ENCODE measurements at places on chromosomes 4 and X. TPM values are rescaled to one million over a fixed set of nuclear protein-coding genes. Genes with fewer than 3 reads are reported as not detected.
A peak's percentile ranks its signal among the peaks of the same experiment; 100 is the strongest.

Gene CORIN
- total RNA-seq = 0.32 TPM

Gene TNIP3
- total RNA-seq = not detected

GRCh38 chr4:66750273-66750672, 795.0 kb downstream of the CENPC start:
- no peaks in the 10 kb centered on the region for H3K36me3 ChIP-seq
- H3K4me3 ChIP-seq = no peak overlapping the region
- no peaks in the 10 kb centered on the region for H3K27me3 ChIP-seq
- H3K27ac ChIP-seq = no peak overlapping the region
- no peak for DNase-seq

GRCh38 chrX:19627081-19627480, 111.8 kb upstream of the MAP3K15 start:
- no peak overlapping the region for H3K4me3 ChIP-seq
- no peak overlapping the region for H3K27ac ChIP-seq
- H3K4me1 ChIP-seq = peaks cover 5% of the 10 kb centered on the region
- H3K36me3 ChIP-seq = no peaks in the 10 kb centered on the region
- DNase-seq = no peak
- no peaks in the 10 kb centered on the region for H3K27me3 ChIP-seq

Gene ASB9
- not detected for total RNA-seq

Gene CACNA1F
- total RNA-seq = 0.47 TPM

DNA sequence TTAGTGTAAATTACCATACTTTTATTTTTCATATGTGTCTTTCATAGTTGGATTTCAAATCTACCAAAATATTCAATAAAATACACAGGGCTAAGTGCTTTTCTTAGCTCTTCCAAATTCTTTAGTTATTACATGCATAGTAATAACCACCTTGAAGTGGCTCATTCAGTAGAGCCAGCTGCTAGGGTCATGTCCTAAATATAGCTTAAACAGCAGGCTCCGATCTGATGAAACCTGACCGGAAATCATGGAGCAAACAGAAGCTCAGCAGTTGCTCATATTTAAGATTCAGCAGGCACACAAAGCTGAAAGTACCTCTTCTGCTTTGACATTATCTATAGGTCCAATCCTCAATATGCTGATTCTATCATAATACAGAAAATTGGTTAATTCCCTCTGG, 1470.4 kb downstream of the ADGRL3 start:
- DNase-seq = no peak
- H3K4me3 ChIP-seq = no peak overlapping the region

Gene PPP1R2C
- not detected for total RNA-seq

Gene CTBP1
- total RNA-seq = 302 TPM

- H3K27me3 ChIP-seq = no peaks in the 10 kb centered on the region
- H3K4me3 ChIP-seq = no peak overlapping the region
- H3K36me3 ChIP-seq = no peaks in the 10 kb centered on the region
- DNase-seq = no peak
- H3K27ac ChIP-seq = no peak overlapping the region
Observed at GRCh38 chrX:43978226-43978625, 5.0 kb upstream of the NDP start.

Gene ARMCX2
- 50.1 TPM for total RNA-seq

DNA sequence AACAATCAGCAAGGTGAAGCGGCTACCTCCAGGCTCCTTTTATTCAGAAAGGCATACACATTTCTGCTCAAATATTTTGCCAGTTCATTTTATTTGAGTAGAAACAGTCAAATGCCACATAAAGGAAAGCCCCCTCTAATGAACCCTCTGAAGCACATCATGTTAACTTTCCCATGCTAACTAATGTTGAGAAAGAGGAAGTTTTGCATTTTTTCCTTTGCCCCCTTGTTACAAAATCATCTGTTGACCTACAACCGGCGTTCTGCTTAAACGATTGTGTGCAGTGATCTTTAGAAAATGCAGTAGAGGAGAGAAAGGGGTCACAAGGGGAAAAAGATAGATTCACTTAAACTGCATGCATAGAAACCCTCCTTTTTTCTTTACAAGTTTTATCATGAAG, 25.2 kb upstream of the ATXN3L start:
- H3K36me3 ChIP-seq = no peaks in the 10 kb centered on the region
- H3K4me1 ChIP-seq = peaks cover 4% of the 10 kb centered on the region
- no peak overlapping the region for H3K27ac ChIP-seq
- no peak overlapping the region for H3K4me3 ChIP-seq
- no peaks in the 10 kb centered on the region for H3K27me3 ChIP-seq
- no peak for DNase-seq

DNA sequence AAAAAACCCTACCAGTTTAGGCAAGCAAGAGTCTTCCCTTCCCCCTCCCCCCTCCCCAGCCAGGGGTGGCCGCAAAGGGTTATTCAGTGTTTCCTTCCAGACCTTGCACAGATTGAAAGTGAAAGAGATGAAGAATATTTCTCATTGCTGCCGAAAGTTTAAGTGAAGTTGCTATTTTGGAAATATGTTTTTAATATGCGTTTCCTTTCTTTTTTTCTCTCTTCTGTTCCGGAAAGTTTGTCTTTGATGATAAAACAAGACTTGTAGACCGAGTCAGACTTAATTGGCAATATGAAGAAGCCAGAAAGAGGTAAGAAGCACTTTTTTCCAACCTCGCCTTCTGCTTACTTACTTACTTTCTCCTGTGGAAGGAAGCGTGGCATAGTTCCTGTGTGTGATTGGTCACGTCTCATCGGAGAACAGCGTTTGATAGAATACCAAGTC, 58.5 kb upstream of the CLCN4 start:
- H3K27me3 ChIP-seq = no peaks in the 10 kb centered on the region
- DNase-seq = no peak
- H3K4me1 ChIP-seq = no peaks in the 10 kb centered on the region
- no peaks in the 10 kb centered on the region for H3K36me3 ChIP-seq

GRCh38 chr4:48681856-48682255, 98.2 kb downstream of the FRYL start:
- H3K4me1 ChIP-seq = peaks cover 12% of the 10 kb centered on the region
- H3K4me3 ChIP-seq = no peak overlapping the region

DNA sequence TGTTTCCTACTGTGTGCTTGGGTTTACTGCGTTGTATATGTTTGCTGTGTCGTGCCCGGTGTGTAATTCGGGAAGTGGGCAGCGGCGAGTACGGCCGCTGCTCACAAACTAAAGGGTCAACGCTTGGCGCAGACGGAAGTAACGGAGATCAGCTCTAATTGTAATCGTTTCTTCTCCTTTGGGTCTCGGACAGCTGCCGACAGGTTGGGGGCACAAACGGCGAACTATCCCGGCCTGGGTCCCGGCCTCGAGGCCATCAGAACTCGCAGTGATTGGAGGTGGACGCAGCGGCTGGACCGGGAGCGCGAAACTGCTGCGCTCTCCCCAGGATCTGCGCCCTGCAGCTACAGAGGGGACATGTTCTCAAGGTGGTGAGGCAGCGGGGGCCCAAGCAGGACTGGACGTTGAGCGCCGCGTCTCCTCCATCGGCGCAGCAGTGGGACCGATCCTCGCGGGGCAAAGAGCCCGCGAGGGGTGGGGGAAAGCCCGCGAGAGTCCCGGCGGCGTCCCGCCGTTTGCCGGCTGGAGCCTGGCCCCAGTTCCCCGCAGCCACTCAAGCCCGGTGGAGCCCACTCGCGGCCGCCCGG, 516 bp upstream of the ZIC3 start:
- H3K27ac ChIP-seq = no peak overlapping the region
- no peak for DNase-seq
- peaks cover 12% of the 10 kb centered on the region for H3K27me3 ChIP-seq
- H3K4me3 ChIP-seq = peak overlapping the region; percentile 89
- no peaks in the 10 kb centered on the region for H3K36me3 ChIP-seq

- H3K4me1 ChIP-seq = no peaks in the 10 kb centered on the region
- H3K27ac ChIP-seq = no peak overlapping the region
- H3K4me3 ChIP-seq = no peak overlapping the region
- no peaks in the 10 kb centered on the region for H3K27me3 ChIP-seq
- DNase-seq = no peak
- H3K36me3 ChIP-seq = no peaks in the 10 kb centered on the region
Observed at GRCh38 chr4:13938299-13938698, 310.8 kb upstream of the BOD1L1 start.

DNA sequence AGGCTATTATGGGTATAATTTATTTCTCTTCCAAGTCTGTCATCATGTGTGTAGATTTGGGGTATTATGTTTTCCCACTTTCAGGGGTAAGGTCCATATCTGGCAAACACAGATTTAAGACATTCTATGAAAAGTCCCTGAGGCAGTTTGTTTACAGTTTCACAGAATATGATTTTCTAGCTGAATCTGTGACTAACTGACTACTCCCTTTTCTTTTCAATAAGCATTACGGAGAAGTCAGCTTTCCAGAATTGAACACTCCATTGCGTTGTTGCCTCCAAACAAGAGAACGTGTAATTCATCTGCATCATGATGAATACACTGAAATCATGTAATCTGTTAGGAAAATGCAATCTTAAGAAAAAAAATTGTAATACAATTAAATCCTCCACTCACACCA, 226.7 kb upstream of the SFRP2 start:
- H3K4me3 ChIP-seq = no peak overlapping the region
- H3K27ac ChIP-seq = no peak overlapping the region
- H3K36me3 ChIP-seq = no peaks in the 10 kb centered on the region
- DNase-seq = no peak
- H3K27me3 ChIP-seq = no peaks in the 10 kb centered on the region
- peaks cover 4% of the 10 kb centered on the region for H3K4me1 ChIP-seq

Gene GIMD1
- not detected for total RNA-seq

GRCh38 chr4:139876337-139876941, 210.8 kb downstream of the MGST2 start:
- no peaks in the 10 kb centered on the region for H3K36me3 ChIP-seq
- DNase-seq = no peak
- H3K4me3 ChIP-seq = no peak overlapping the region
- H3K27me3 ChIP-seq = peaks cover 7% of the 10 kb centered on the region
- H3K27ac ChIP-seq = peak overlapping the region; percentile 7

DNA sequence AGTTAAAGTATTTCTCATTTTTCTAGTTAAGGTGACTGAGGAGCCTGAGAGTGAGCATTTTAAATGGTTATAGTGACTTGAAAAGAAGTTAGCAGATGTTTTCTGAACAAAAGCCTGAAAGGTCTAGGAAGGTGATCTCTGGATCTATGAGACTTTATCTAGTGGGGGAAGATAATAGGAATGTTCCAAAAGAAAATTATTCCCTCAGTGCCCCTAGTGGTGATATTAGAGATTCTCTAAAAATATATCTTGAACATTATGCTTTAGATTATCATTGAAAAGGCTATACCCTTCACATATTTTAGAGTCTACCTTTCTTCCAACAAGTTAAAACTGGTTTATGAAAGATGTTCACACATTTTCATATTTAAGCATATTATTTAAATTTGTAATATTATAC, 69.0 kb upstream of the SPANXN1 start:
- H3K36me3 ChIP-seq = no peaks in the 10 kb centered on the region
- no peak for DNase-seq
- H3K27ac ChIP-seq = no peak overlapping the region
- no peaks in the 10 kb centered on the region for H3K27me3 ChIP-seq

Gene DGAT2L6
- total RNA-seq = not detected

GRCh38 chr4:180169966-180170365, 2073.2 kb upstream of the TENM3 start:
- DNase-seq = no peak
- no peaks in the 10 kb centered on the region for H3K36me3 ChIP-seq
- H3K4me3 ChIP-seq = no peak overlapping the region
- H3K27ac ChIP-seq = no peak overlapping the region

DNA sequence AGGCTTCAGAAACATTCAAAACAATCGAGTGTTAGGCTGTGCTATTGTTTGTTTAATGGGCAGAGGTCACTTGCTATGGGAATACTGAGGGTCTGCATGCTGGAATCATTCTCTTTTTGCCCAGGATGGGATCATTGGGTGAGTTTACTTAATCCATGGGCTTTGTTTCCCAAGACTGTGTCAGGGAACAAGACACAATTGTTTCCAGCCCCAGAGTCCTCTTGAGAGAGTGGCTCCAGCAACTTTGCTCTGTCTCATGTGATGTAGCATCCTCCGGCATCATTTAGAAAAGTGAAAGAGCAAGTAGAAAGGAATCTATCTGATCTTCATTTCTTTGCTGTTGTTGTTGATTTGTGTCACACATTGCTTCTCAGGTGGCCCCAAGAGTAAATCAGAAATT, 1.8 kb downstream of the TENM3 start:
- no peak overlapping the region for H3K4me3 ChIP-seq
- no peak for DNase-seq
- no peaks in the 10 kb centered on the region for H3K27me3 ChIP-seq
- H3K4me1 ChIP-seq = no peaks in the 10 kb centered on the region
- no peak overlapping the region for H3K27ac ChIP-seq
- H3K36me3 ChIP-seq = peaks cover 5% of the 10 kb centered on the region

Gene SPANXA2
- not detected for total RNA-seq

Gene DACH2
- total RNA-seq = 1.3 TPM

- no peaks in the 10 kb centered on the region for H3K4me1 ChIP-seq
- no peak for DNase-seq
- H3K36me3 ChIP-seq = no peaks in the 10 kb centered on the region
- H3K4me3 ChIP-seq = no peak overlapping the region
- no peak overlapping the region for H3K27ac ChIP-seq
Observed at GRCh38 chr4:91111556-91111955, 984.4 kb downstream of the CCSER1 start.

DNA sequence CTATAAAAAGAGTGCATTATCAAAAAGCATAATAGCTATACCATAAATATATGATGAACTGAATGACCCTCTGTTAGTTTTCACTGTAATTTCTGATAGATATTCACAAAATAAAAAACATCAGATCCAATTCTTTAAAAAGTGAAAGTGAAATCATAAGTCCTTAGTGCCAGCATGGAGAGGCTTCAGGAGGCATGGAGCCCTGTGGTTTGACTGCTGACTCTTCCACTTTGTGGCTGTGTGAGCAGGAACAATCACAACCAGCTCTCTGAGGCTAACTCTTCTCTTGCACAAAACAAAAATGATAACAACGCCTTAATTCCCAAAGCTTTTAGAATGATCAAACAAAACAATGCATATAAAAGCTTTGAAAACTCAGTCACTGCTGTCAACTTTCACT, 1143.9 kb downstream of the PDHA2 start:
- peaks cover 2% of the 10 kb centered on the region for H3K27me3 ChIP-seq
- H3K4me3 ChIP-seq = no peak overlapping the region
- DNase-seq = no peak
- H3K4me1 ChIP-seq = no peaks in the 10 kb centered on the region

Gene GPC3
- 4.2 TPM for total RNA-seq

Gene GAGE13
- total RNA-seq = not detected

GRCh38 chrX:122591546-122591945, 592.5 kb upstream of the GRIA3 start:
- H3K4me3 ChIP-seq = no peak overlapping the region
- H3K27me3 ChIP-seq = no peaks in the 10 kb centered on the region
- H3K27ac ChIP-seq = no peak overlapping the region
- no peaks in the 10 kb centered on the region for H3K36me3 ChIP-seq

- no peak for DNase-seq
- peaks cover 4% of the 10 kb centered on the region for H3K4me1 ChIP-seq
- H3K36me3 ChIP-seq = no peaks in the 10 kb centered on the region
- no peak overlapping the region for H3K4me3 ChIP-seq
- no peaks in the 10 kb centered on the region for H3K27me3 ChIP-seq
Observed at GRCh38 chrX:42732506-42732905, 45.5 kb downstream of the PPP1R2C start.

- H3K4me3 ChIP-seq = no peak overlapping the region
- peaks cover 6% of the 10 kb centered on the region for H3K4me1 ChIP-seq
- DNase-seq = no peak
Observed at GRCh38 chr4:82201303-82201702, 172.5 kb downstream of the HNRNPD start.

Data from glutamatergic neuron (in vitro differentiated cells).